ENCODE measurements at places on chromosomes 3 and 15.

GRCh38 chr3:126114443-126115386 is 30.8 kb upstream of the SLC41A3 start:
- no peak for DNase-seq

GRCh38 chr3:87805670-87806069 is 253.1 kb downstream of the CGGBP1 start:
- no peak for DNase-seq

DNA sequence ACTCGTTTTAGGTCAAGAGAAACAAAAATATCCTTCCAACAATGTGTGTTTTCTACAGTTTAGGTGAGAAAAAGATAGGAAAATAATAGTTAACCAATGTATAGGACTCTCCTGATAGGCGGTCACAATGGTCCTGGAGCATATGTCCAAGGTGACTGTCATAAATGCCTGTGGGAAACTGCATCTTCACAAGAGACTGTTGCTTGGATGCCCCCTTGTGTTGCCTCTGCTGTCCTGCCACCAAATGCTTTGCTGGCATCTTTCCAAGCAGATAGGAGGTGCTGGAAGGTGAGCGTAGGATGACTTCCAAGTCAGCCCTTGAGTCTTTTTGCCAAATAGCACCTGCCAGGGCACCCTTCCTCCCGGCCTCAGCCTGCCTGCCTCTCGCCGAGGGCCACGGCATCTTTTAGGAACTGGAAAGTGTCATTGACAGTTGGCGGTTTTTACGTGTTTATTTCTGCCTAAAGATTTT is 24.1 kb upstream of the SACM1L start:
- DNase-seq: peak; percentile 81

DNA sequence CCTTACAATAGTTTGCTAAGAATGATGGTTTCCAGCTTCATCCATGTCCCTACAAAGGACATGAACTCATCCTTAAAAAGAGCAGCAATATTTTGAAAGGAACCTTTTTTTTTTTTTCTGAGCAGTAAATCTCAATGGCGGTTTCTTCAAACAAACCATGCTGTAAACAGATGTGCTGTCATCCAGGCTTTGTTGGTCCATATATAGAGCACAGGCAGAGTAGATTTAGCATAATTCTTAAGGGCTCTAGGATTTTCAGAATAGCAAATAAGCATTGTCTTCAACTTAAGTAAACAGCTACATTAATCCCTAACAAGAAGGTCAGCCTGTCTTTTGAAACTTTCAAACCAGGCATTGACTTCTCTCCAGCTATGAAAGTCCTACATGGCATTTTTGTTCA is 334.2 kb downstream of the SLC9A9 start:
- no peak for DNase-seq

DNA sequence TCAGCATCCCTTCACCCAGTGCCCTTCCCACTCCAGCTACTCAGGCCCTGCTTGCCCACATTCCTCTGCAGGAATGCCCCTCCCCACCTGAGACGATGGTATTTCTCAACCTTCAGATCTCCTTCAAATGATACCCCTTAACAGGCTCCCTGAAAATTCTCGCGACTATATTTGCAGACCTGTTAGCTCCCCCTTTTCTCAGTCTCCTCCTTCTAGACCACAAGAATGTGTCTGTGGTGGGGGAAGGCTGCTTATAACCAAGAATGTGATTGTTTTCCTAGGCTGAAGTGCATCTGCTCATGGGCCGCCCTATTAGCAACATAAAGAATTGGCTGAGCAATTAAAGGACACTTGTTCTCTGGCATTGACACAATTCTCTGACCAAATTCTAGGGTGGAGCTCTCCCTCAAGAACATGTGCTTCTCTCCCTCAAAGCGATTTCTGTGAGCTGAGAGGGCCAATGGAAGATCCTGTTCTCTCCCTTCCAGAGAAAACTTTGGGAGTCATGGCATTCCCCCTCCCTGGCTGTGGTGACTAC is 19.1 kb upstream of the LIMD1 start:
- peak; percentile 54 for DNase-seq

GRCh38 chr15:78004222-78004727 is 73.2 kb downstream of the TBC1D2B start:
- DNase-seq: peak; percentile 7

- no peak for DNase-seq
Observed at GRCh38 chr3:8341821-8342247, 159.8 kb upstream of the LMCD1 start.

GRCh38 chr3:31219131-31219843 is 313.4 kb upstream of the STT3B start:
- DNase-seq: no peak

DNA sequence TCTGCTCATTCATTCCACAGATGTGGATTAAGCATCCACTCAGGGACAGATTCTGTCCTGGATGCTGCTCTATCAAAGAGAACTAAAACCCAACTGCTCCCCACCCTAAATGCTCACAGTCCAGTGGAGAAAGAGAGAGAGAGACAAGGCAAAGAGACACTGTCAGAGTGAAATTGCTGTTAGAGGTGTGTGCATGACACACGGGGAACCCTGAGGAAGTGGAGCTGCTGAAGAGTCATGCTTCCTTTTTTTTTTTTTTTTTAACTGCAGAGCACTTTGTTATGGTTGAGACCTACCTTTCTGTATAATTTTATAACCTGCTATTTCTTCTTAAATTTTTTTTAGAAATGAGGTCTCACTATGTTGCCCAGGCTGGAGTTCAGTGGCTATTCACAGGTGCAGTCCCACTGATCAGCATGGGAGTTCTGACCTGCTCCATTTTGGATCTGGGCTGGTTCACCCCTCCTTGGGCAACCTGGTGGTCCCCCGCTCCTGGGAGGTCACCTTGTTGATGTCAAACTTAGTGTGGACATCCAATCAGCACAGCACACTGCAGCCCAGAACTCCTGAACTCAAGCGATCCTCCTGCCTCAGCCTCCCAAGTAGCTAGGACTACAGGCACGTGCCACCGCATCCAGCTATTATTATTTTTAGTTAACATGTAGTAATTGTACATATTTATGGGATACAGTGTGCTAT is 18.2 kb upstream of the PSTPIP1 start:
- no peak for DNase-seq

DNA sequence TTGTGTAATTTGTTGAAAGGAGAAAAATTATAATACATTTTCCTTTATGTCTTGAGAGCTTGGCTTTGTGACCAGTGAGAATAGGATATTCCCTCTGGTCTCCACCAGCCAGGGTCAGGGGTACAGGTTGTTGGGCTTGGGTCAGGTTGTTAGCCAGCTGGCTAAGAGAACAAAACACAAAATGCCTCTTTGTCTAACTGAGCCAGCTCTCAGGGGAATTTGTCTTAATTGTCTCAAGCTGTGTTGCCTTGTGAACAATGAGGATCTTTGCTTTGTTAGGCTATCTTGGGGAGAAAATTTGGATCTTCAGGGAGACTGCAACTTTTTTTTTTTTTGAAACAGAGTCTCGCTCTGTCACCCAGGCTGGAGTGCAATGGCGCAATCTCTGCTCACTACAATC is 17.7 kb upstream of the GK5 start:
- no peak for DNase-seq

- no peak for DNase-seq
Observed at GRCh38 chr3:193269343-193270028, 28.5 kb downstream of the PLAAT1 start.

DNA sequence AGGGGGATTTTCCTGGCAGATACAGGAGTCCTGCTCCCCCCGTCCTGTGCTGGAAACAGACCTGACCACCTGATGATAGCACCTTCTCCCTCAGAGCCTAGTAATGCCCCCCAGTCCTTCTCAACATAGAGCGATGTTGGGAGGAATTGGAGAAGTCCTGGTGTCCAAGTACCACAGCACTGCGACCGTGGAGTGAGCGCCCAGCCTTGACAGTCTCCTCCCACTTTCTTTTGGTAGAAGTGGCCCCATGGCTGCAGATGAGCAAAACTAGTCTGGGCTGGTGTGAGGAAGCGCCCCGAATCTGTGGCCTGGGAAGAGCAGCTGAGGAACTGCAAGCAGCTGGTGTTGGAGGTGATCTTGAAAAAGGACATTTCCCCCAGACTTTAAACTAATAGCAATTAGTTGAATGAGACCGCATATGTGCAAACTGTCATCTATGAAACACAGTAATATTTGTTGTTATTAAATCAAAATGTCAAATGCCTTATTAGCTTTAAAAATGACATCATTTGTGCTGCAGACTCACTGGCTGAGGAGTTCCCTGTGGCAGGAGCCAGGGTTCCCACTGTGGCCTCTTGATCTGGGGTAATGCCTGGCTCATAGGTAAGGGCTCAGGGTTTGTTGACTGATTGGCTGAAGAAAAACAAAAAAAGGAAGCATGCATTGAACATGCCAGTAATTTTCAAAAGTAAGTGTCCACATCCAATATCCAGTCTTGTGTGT is 121.8 kb downstream of the CACNA2D3 start:
- no peak for DNase-seq

DNA sequence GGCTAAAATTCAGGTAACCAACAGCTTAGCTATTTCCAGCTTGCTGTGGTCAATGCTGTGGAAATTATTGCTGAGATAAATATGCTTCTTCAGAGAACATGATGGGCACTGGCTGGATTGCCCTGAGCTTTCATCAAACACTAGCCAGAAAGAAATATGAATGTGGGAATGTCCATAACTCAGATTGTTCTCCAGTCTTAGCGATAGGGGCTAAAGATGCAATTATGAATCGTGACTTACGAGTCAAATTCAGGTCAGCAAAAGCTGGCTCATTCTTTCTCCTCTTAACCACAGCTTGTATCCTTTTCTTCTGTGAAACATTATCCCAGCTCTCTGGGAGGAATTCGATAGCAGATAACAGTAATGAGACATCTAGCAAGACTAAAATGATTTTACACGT is 307.6 kb downstream of the RYR3 start:
- no peak for DNase-seq

DNA sequence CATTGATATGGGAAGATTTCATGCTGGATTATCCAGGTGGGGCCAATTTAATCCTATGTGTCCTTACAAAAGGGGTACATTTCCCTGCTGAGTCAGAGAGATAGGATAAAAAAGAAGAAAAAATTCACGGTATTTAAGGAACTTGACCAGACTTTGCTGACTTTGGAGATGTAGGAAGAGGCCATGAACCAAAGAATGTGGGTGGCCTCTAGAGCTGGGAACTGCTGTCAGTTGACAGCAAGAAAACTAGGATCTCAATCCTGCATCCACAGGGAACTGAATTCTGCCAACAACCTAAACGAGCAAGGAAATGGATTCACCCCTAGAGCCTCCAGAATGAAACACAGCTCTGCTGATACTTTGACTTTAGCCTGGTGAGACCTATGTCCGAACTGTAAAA is 148.1 kb upstream of the SLC24A5 start:
- DNase-seq: peak; percentile 59

GRCh38 chr15:45234562-45235235 is 17.3 kb upstream of the SLC28A2 start:
- DNase-seq: no peak

DNA sequence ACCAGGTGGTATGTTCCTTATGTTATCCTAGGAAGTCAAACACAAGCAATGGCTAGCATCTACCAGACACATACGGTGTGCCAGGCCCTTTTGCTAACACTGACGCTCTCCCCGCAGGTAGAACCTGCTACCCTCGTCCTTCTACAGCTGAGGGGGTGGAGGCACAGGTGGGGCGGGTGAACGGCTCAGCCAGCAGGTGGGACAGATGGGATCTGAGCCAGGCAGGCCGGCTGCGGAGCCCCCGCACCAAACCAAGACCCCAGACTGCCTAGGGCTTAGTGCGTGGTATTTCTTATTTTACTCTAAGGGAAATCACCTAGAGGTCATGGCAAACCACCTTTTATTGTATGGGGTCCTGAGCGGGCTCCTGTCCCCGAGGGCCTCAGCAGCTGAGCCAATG is 53.9 kb upstream of the PCSK6 start:
- DNase-seq: no peak

- DNase-seq: no peak
Observed at GRCh38 chr3:47380026-47380600, 708 bp upstream of the PTPN23 start.

GRCh38 chr3:13550791-13551360 is 2.0 kb downstream of the FBLN2 start:
- no peak for DNase-seq

DNA sequence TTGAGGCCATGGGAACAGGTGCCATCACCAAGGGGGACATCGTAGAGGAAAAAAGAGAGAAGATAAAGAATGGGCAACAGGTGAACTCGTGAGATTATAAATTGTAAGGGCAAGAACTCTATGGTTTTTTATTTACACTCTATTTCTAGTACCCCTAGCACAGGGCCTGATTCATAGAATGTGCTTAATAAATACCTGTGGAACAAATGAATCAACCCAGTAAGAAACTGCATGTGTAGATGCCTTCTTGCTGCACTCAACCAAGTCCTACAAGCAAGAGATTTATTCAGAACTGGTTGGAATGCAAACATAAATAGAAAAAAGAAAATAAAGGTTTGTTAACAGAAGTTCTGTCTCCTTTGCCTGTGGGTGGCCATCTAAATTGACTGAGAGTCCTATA is 18.7 kb upstream of the KPNA1 start:
- no peak for DNase-seq
